ENCODE measurements at places on chromosomes 1 and 21.

DNA sequence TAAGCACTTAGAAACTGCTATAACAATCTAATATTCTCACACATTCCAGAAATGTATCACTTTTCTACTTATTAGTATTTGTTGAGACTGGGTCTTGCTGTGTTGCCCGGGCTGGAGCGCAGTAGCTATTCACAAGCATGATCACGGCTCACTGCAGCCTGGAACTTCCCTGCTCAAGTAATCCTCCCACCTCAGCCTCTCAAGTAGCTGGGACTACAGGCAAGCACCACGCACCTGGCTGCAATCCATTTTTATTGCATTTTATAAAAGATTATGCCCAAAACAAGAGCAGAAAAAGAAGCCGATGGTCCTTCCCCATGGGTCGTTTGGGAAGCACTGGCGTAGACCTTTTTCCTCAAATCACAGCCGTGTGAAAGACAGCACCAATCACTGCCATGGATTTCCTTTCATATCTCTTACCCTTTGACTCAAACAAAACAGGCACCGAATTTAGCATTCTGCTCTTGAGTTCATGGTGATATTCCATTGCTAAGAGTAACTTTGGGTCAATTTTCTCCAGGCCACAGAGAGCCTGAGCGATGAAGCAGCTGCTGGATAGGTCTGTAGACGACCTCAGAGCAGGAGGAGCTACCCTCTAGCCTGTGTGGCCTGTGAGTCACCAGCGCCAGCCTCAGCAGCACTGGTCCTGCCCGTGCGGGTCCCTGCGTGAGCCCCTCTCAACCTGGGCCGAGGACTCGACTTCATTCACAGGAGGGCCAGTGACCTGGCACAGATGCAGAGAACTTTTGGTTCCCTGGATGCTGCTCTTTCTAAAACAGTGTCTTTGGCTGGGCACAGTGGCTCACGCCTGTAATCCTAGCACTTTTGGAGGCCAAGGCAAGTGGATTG lies 80.8 kb downstream of the PIK3CD start:
- DNase-seq: no peak

DNA sequence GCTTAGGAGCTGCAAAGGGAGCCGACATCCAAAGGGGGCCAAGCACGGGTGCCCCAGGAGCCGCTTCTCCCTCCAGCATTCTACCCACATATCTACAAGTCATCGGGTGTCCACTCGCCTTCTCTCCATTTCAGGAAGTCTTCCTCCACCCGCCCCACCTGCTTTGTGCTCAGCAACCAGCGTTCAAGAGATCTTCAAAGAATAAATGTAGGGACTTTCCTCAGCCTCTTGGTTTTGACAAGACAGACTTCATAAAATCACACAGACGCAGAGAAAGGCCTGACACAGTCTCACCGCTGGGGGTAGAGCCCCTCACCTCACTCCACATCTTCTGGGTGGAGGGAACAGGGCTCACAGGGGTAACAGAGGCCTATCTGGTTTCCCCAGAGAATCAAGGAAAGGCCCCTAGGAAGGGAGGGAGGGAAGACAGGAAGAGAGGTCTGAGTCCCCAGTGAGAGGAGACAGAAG lies 49.5 kb downstream of the SSBP3 start:
- no peak for DNase-seq

- DNase-seq: no peak
These were observed 6.0 kb downstream of the CFAP74 start for GRCh38 chr1:1997576-1997975.

DNA sequence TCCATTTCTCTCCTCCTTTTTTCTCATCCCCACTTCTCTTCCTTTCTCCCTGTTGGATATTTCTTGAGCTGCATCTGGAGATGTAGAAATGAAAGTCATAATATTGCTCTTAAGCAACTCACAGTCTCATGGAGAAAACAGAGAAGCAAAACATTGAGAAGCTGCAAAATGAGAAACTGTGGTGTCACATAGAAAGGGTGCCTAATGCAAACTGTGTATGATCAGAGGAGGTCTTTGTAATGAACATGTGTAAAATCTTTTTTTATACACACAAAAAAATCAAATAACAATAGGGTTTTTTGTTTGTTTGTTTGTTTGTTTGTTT lies 11.8 kb upstream of the SLAMF7 start:
- DNase-seq: no peak

DNA sequence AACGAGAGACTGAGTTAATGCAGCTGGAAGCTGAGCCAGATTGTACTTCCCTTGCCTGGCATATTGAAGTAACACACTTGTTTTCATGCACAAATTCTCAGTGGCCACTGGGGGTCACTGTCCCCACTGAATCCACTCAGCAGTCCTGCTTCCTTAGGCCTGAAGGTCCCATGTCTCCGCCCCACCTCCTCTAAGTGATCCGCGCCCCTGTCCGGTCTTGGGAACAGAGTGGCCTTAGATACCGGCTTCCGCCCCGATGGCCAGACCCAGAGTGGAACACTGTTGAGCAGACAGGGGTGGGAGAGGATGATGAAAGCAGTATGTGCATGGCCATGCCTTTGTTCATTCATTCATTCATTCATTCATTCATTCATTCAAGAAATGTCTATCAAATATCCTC lies 34.8 kb downstream of the CHAF1B start:
- DNase-seq: peak; percentile 66

DNA sequence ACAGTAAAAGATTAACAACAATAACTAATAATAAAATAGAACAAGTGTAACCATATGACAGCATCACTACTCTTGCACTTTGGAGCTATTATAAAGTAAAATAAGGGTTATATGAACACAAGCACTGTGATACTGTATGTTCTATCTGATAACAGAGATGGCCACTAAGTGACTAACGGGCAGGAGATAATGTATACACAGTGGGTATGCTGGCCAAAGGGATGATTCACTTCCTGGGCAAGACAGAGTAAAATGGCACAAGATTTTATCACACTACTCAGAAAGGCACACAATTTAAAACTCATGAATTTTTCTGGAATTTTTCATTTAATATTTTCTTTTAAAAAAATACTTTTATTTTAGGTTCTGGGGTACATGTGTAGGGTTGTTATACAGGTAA lies 12.3 kb downstream of the SLC9C2 start:
- DNase-seq: no peak

DNA sequence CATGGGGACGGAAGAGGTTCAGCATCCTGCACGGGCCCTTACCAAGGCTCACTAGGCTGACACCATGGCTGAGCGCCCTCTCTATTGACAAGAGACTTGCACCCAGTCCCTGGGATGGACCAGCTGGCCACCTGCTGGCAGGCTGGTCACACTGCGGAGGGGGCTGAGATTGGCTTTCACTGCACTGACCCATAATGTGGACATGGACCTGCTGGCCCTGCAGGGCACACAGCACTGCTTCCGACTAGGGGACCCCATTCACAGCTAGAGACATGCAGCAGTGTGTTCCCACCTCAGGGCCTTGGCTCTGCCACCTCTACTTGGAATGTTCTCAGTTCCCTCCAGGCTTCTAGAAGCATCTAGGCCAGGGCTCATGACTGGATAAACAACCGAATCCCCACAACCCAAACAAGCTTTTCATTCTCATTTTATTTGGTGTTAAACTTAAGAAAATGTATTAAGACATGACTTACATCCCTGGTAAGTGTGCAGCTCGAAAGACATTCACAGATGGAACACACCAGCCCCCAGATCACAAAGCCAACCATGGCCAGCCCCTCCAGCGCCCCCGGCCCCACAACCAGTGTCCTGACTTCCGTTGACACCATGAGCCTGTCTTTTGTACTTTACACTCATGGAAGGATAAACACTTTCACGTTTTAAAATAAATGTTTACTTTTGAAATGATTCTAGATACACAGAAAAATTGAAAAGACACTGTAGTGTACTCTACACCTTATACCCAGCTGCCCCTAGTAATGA lies 9.3 kb upstream of the SRARP start:
- peak; percentile 73 for DNase-seq

DNA sequence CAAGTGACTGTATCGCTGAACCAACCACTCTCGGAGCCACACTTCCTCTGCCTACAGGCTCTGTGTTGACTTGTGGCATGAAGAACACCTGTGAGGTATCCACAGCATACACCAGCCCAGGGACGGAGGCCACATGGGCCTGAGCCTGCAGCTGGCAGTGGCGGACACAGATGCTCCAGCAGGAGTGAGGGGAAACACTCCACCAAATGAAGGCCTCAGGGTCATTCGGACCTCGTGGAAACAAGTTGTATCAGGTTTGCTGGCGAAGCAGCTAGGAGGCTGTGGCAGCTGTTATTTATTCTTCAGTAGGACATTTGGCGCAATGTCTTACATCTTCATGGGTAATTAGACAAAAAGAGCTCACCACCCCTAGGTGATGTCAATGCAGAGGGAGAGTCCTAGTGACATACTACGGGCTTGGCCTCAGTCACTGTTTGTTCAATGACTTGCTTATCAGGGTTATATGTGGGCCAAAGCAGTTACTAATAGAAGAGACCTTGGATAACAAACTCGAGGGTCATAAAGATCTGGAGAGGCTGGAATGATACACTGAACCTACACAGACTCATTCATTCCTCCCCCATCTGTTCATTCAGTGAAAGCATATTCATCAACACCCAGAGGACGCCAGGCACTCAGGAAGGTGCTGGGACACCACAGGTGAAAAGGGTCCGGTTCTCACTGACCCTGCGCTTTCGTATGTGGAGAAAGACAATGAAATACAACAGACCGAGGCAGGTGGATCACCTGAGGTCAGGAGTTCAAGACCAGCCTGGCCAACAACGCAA lies 11.6 kb upstream of the ETS2 start:
- no peak for DNase-seq

DNA sequence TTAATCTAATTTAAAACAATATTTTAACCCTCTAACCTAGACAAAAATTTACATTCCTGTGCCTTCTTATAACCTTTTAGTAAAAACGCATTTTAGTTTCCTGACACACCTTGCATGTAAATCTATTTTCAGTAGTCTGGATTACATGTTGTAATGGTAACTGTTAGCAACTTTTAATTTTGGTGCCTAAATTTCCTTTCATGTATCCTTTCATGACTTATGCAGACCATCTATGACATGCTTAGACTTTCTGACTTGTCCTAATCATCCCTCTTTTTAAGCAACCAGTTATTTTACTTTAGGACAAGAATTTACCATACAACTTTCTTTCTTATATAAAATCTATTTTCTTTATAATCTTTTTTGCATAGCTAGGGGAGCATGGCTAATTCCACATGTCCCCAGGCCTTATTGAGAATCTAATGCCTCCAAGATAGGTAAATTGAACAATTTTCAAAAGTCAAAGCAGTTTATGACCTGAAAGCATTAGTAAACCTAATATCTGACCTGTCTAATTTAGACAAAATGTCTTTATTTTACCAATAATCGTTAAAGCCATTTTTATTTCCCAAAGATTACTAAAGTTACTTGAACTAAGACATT lies 57.5 kb upstream of the IL12RB2 start:
- no peak for DNase-seq

- no peak for DNase-seq
These were observed 225.1 kb upstream of the TMEM51 start for GRCh38 chr1:14928412-14928811.

GRCh38 chr1:184199036-184199435 lies 147.5 kb downstream of the TSEN15 start:
- no peak for DNase-seq

DNA sequence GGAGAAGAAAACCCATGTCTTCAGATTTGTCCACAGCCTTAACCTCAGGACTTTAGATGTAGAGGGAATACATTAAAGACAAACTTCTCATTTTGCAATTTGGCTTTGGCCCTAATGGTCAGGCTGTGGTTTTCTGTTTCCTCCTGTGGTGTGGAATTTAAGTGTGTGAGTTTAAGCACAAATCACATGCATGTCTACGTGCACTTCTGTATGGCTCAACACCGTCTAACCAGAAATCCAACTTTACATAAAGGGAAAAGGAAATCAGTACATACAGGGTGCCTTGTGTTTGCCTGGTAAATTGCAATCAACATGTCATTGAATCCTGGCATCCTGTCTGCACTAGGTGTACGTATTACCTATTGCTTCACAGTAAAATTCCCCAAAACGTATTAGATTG lies 1.2 kb upstream of the ZNF124 start:
- no peak for DNase-seq

Data from HuH-7 (cell line).